Activated naive CD4-positive, alpha-beta T cell (primary cell): ENCODE measurements at places on chromosomes 13 and 19.

- no peak for DNase-seq
Observed at GRCh38 chr13:49217962-49218492, 2.1 kb upstream of the MLNR start.

GRCh38 chr19:30557212-30557611 lies 185.0 kb downstream of the ZNF536 start:
- no peak for DNase-seq

GRCh38 chr13:42815681-42816080 lies 34.3 kb downstream of the FAM216B start:
- no peak for DNase-seq

- DNase-seq = no peak
Observed at GRCh38 chr13:35164324-35164932, 222.4 kb downstream of the NBEA start.

DNA sequence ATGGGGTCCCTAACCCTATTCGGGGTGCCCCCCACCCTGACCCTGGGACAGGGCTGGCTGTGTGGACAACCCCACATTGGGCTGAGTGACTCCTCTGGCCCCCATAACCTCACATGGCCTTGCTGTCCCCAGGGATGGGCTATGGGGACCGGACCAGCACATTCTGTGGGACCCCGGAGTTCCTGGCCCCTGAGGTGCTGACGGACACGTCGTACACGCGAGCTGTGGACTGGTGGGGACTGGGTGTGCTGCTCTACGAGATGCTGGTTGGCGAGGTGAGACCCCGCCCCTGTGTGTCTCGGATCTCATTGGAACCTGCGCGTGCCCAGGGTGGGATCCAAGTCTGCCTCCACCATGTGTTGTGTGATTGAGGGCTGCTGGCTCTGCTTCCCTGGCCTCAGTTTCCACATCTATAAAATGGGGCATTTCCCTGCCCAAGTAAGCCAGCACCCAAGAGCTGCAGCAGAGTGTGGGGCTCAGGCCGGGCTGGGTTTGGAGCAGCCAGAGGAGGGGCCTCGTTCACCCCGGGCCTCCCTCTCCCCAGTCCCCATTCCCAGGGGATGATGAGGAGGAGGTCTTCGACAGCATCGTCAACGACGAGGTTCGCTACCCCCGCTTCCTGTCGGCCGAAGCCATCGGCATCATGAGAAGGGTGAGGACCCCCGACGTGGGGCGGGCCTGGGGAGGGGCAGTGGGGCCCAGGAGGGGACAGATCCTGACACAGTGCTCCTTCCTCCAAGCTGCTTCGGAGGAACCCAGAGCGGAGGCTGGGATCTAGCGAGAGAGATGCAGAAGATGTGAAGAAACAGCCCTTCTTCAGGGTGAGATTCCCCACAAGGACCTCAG lies 4.9 kb downstream of the PTGER1 start:
- DNase-seq = no peak
